M059J (cell line): ENCODE measurements at places on chromosomes 13 and 19. TPM values are rescaled to one million over a fixed set of nuclear protein-coding genes. Genes with fewer than 3 reads are reported as not detected.

Gene SRRM5
- 0.05 and 0.30 TPM in 2 replicates for total RNA-seq

Gene ZNF486
- 3.9 and 4.8 TPM in 2 replicates for total RNA-seq

Gene FUT2
- total RNA-seq = not detected in 2 replicates

Gene HRC
- total RNA-seq = not detected in 2 replicates

Gene FGF22
- not detected in 2 replicates for total RNA-seq

Gene GRIK5
- 0.07 TPM in 1 of 2 replicates, not detected in the other for total RNA-seq

Gene ESD
- total RNA-seq = 112 and 136 TPM in 2 replicates

Gene KIR3DL2
- not detected in 2 replicates for total RNA-seq

Gene KLK14
- total RNA-seq = not detected in 2 replicates

Gene ZNF8
- 3.7 and 7.1 TPM in 2 replicates for total RNA-seq

Gene CEACAM6
- total RNA-seq = not detected in 2 replicates

Gene SYDE1
- 19.7 and 38.3 TPM in 2 replicates for total RNA-seq

Gene CEACAM19
- total RNA-seq = 1.2 and 1.8 TPM in 2 replicates

Gene OLFM4
- total RNA-seq = not detected in 2 replicates

GRCh38 chr13:27375686-27376326, 48.6 kb upstream of the GTF3A start:
- DNase-seq = peak; percentile 50

DNA sequence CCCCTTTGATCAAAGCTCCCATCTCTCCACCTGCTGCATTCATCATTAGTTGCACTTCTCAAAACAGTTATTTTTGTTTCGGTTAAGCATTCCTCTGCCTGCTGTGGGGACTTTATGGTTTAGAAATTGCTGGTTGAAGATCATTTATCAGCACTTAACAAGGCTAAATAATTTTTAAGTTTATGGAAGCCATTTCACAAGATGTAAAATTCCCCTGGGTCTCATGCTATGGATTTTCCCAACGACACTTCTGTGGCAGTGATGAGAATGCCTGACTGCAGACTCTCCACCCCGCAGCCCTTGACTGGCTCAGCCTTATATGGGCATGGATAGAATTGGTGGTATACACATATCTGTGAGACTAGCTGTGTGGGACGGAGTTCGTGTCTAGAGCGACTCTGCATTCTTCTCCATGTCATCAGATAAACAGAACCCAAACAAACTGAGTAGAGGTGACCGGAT, 52.8 kb downstream of the COL4A2 start:
- DNase-seq = no peak

DNA sequence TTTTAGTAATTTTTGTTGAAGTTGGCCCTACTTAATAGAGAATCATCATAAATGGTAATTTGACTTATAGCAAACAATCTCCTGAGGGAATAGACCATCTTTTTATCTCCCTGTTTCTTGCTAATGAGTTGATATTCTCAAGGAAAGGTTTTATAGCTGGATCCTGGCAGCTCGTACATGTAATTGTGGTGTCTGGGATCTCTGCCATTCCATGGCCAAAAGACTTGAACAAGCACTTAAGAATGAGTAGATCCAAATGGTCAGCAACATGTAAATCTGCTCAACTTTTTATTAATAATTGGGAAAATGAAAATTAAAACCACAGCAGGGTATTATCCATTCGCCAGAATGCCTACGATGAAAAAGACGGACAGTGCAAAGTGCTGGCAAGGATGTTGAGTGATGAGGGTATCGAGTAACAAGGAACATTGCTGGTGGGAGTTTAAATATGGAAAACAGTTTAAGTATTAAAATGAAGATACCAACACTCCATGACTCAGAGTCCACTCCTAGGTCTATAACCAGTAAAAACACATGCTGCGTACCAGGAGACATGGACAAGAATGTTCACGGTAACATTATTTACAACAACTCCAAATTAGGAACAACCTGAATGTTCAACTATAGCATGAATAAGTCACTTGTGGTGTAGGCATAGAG, 5.1 kb upstream of the GPR18 start:
- DNase-seq = no peak

DNA sequence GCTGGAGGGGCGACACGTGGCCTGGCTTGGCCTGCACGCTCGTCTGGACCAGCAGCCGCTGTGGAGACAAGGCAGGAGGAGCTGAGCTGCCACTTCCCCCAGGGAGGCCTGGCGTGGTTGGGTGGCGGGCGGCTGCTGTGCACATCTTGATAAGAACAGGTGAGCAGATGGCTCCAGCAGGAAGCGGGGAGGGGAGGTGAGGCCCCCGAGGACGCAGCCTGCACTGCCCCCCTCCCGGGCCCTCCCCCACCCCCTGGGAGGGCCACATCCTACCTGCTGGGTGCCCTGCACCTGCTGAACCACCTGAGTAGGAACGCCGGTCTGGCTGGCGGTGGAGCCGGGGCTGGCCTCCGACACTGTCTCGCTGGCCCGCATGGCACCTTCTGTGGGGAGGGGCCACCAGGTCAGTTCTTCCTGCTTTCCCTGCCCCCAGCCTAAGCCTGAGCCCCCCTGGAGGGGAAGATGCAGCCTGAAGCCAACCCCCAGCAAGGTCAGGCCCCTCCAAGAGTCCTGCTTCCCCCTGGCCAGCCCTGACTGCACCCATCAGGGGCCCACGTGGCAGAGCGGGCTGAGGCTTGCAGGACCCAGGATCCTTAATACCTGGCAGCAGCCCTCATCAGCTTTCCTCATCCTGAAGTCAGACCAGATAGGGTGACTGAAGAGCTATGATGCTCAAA, 22.8 kb downstream of the RFX1 start:
- no peak for DNase-seq

DNA sequence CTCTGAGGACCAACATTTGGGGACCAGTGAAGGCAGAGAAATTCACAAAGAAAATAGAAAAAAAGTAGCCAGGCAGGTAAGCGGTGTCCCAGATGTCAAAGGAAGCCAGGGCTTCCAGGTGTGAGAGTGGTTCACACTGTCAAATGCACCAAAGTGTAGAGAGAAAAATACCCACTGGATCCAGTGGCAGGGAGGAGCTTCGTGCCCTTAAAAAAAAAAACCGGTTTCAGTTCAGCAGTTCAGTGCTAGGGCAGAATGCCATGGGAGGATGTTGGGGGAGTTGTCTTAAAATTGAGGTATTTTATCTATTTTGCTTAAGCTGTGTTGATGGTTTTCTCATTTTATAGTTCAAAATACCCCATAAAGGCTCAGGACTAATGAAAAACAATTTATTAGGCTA, 47.8 kb upstream of the C1QTNF9 start:
- DNase-seq = no peak

GRCh38 chr13:111184458-111185401, 69.6 kb downstream of the ARHGEF7 start:
- no peak for DNase-seq

GRCh38 chr13:25501231-25501630, 129.5 kb downstream of the ATP8A2 start:
- no peak for DNase-seq

DNA sequence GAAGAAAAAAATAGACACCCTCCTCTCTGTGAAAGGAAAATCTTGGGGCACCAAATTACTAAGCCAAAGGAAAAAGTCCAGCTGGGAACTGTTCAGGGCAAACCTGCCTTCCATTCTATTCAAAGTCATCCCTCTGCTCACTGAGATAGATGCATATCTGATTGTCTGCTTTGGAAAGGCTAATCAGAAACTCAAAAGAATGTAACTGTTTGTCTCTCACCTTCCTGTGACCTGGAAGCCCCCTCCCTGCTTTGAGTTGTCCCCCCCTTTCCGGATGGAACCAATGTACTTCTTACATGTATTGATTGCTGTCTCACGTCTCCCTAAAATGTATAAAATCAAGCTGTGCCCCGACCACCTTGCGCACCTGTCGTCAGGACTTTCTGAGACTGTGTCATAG, 216.0 kb upstream of the SOX1 start:
- no peak for DNase-seq

DNA sequence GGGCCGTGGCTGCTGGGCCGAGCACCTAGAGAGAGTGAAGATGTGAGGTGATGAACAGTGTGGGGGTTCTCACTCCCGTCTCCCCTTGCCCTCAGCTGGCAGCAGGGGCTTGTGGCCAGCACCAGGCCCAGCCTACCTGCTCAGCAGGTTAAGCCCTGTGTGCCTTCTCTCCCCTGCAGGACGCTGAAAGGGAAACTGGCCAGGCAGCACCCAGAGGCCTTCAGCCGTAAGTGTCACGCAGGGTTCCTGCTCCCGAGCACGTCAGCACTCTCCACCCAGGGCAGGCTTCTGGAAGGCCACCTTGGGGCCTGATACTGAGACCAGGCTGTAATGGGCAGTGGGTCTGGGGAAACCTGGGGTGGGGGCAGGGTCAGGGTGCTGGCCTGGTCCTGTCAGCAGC, 4.7 kb upstream of the UBA52 start:
- DNase-seq = no peak

DNA sequence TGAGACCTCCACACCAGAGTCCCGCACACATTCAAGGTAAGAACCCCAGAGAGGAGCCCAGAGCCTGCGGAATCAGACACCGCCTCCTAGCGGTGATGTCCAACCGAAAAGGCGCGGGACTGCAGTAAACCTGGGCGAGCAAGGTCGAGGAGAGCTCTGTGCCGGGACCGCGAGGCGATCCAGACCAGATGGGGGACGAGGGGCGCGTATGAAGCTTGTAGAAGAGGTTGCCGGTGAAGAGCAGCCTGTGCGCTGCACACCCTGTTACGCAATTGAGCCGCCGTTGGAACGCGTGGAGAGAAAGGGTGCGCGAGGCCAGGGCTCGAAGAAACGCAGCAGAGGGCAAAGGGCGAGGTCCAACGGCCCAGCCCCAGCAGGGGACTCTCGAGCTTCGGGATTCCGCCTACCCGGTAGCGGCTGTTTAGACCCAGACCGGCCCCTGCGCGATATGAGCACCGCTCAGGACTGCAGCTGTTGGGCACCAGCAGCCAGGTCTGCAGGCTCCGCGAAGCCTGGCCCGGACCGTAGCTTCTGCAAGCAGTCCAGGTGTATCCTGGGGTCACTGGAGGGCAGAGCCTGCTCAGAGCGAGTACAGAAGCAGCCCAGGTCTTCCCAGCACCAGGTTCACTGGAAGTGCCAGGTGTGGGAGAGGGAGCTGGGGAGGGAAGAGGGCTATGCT, 65.9 kb upstream of the ZNF599 start:
- no peak for DNase-seq

GRCh38 chr13:109745060-109745459, 41.3 kb downstream of the IRS2 start:
- no peak for DNase-seq

- DNase-seq = no peak
Measured at GRCh38 chr13:20137875-20138274, 23.0 kb downstream of the GJA3 start.

- peak; percentile 23 for DNase-seq
Measured at GRCh38 chr13:24683838-24684599, 3.8 kb downstream of the ATP12A start.

DNA sequence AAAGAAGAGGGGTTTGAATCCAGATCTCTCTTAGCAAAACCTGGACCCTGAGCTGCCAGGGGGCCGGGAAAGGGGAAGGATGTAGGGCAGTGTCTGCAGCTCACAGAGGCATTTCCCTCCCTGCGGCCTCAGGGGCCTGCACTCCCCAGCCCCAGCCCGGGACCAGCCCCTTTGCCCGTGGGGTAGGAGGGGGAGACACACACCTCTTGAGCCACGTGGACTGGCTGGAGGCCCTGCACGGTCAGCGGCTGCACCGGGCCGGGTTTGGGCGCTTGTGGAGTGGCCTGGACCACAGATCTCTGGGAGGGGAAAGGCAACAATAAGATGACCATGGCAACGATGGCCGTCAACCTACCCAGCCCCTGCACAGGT, 26.9 kb downstream of the RFX1 start:
- no peak for DNase-seq

DNA sequence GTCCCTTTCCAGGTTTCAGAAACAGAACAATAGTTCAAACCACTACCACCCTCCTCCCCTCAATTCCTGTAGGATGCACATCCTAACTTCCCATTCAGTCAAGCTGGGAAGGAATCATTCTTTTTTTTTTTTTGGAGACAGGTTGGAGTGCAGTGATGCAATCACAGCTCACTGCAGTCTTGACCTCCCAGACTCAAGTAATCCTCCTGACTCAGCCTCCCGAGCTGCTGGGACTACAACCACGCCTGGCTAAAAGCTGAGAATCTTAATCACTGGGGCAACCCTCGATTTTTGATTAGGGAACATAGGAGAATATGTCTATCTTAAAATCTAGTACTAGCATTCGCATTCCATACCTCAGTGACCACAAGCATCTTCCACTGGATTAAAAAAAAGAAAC, 146.2 kb downstream of the ABCC4 start:
- peak; percentile 7 for DNase-seq

DNA sequence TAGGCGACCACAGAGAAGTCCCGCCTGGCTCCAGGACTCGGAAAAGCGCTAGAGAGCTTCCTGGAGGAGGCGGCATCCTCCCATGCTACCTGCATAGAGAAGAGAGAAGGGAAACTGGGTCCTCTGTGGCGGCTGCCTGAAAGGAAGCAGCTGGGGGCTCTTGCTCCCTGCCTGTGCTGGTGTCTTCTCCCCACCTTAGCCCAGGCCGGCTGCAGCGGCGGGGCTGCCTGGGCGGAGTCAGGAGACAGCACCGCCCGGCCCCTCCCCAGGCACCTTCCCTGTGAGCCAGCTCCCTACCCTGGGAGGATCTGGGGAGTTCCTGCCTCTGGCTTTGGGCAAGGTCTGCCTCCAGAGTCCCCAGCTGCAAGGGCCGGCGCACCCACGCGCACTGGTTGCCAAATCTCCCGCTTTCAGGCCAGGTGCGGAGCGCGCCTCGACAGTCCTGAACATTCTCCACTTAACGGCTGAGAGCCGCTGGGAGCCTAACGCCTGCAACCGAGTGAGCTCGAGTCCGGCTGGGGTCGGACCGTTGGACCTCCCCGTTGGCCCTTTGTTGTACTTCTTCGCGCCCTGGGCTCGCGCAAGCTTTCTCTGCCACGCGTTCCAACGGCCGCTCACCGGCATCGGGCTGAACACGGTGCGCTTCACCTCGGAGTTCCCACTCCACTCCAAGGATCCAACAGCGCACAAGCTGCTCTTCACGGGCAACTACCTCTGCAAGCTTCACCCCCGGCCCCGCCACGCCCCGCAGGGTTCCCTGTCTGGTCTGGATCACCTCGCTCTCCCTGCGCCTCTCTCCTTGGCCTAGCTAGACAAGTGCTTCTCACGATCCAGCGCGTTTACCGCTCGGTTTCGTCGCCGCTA, 21.8 kb upstream of the ZNF30 start:
- no peak for DNase-seq

DNA sequence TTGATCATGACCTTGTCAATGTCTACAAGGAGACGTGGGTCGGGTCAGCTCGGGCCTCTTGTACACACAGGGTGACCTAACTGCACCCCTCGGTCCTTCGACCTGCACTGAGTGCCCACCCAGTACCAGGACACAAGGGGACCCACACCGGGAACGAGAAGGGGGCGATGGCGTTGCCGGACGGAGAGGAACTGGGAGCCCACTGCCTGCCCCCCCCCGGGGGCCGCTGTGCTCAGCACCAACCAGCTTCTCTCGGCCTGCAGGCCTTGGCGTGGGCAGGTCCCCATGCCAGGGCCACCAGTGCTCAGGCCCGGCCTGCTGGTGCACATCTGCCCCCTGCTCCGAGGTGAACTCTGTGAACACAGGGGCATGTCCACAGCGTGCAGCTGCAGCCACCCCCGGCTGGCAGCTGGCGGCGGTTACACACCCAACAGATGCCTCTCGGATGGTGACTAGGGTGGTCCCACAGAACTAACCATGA, 14.1 kb downstream of the CFD start:
- DNase-seq = no peak

- no peak for DNase-seq
Measured at GRCh38 chr13:43558939-43559338, 227.8 kb downstream of the ENOX1 start.

- DNase-seq = no peak
Measured at GRCh38 chr13:49053906-49054305, 78.2 kb downstream of the FNDC3A start.

GRCh38 chr13:23828866-23829265, 60.3 kb downstream of the MIPEP start:
- peak; percentile 39 for DNase-seq

GRCh38 chr13:73911361-73911760, 222.8 kb downstream of the KLF12 start:
- DNase-seq = no peak
